Natural killer cell (primary cell): ENCODE measurements at places on chromosomes 11 and 22. TPM values are rescaled to one million over a fixed set of nuclear protein-coding genes. Genes with fewer than 3 reads are reported as not detected.

GRCh38 chr22:23925020-23925606 lies 30.9 kb downstream of the MIF start:
- no peak overlapping the region for H3K4me3 ChIP-seq
- no peaks in the 10 kb centered on the region for H3K27me3 ChIP-seq
- H3K36me3 ChIP-seq: peaks cover 47% of the 10 kb centered on the region
- H3K27ac ChIP-seq: no peak overlapping the region
- DNase-seq: peak; percentile 1

- peaks cover 50% of the 10 kb centered on the region for H3K4me1 ChIP-seq
- H3K36me3 ChIP-seq: no peaks in the 10 kb centered on the region
- DNase-seq: no peak
- peaks cover 8% of the 10 kb centered on the region for H3K27me3 ChIP-seq
- no peak overlapping the region for H3K27ac ChIP-seq
- no peak overlapping the region for H3K4me3 ChIP-seq
These were observed 963 bp downstream of the INSC start for GRCh38 chr11:15115686-15116085.

The IFITM10 gene
- 5.5 TPM for total RNA-seq

GRCh38 chr11:122697636-122698167 lies 42.2 kb downstream of the UBASH3B start:
- no peak overlapping the region for H3K4me3 ChIP-seq
- peaks cover 43% of the 10 kb centered on the region for H3K4me1 ChIP-seq
- H3K36me3 ChIP-seq: no peaks in the 10 kb centered on the region
- H3K27me3 ChIP-seq: no peaks in the 10 kb centered on the region
- H3K27ac ChIP-seq: peak overlapping the region; percentile 76
